ENCODE measurements at places on chromosomes 2 and 18.

DNA sequence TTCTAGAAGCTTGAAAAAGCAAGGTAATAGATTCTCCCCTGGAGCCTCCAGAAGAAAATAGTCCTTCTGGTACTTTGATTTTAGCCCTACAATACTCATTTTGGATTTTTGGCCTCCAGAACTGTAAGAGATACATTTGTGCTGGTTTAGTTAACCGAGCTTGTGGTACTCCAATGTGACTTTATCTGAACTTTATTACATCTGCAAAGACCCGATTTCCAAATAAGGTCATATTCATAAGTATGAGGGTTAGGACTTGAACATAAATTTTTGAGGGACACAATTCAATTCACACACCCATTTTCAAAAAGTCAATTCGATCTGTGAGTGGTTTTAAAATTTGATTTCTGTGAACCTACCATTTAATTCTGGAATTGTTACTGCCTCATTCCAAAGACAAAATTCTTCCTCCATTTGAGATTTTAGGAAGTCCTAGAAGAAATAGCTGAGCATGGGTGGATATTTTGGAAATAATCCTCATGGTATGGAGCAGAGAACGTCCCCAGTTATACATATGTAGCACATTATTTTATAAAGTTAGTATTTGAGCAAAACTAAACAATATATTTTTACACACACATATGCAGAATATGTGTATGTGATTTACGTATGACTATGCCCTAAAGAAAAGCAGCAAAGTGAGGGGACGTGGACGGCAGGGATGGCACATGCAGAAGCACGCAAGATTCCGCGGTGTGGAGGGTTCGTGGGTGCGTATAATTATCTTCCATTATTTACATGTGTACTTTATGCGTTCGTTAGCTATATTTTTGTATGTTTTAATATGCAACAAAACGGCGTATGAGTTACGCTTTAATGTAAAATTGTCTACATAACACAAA lies 905 bp upstream of the NUP35 start:
- no peak for DNase-seq

DNA sequence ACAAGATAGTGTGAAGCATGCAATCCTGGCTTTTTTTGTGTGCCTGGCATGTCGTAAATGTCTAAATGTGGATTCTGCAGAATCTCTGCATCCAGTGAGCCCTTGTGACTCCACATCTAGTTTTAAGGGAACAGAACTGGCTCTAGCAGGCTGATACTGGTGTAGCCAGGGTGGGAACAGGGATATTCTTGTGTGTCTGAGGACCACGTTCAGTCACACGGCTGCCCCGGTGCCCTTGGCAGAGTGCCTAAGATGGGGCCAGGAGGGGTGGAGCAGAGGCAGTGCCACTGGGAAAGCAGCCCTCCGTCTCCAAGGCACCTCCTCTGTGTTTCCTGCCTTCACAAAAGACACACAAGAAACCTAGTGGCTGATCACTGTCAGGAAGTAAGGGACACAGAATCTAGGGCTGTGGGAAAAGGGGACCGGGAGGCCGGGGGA lies 91.5 kb upstream of the PARD3B start:
- no peak for DNase-seq

- no peak for DNase-seq
Observed at GRCh38 chr18:57518533-57518932, 68.0 kb downstream of the FECH start.

DNA sequence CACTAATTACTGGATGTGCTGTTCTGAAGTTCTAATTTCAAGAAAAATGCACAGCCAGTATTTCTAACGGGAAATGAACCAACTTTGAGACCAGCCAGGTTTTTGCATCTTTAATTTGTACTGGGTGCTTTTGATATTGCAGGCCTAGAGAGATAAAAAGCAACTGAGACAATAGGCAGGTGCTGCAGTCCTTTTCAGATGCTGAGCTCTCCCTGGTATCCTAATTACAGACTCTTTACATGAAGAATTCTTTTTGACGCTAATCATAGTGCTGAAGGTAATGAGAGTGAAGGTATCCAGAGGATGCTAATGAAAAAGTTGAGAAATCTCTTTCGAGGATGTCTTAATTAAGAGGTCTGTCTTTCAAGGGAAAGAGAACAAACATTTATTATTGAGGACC lies 85.1 kb downstream of the SERPINB8 start:
- DNase-seq: no peak

DNA sequence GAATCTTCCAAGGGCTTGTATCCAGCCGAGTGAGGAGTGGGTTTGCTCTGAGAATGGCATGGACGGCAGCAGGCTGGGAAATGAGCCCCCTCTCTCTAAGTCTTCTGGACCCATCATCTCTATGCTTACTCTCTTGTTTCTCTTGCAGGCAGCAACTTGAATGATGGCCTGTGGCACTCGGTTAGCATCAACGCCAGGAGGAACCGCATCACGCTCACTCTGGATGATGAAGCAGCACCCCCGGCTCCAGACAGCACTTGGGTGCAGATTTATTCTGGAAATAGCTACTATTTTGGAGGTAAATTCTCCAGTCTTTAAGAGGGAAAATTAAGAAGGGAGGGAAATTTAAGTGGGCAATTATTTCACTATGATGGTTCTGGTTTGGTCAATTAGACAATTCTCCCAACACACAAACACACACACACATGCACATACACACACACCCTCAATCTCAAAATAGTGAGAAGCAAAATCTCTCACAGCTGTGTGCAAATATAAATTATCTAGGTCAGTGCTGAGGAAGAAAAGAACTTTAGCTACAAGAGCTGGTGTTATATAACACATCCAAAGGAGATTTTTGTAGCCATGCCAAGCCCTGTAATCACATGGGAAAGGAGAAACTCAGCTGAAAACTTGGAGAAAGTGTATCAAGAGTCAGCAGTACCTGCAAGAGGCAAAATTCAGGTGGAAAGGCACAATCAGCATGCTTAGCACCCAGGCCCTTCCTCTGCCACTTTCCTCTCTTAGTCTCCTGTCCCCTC lies 499.2 kb downstream of the CNTNAP5 start:
- no peak for DNase-seq

GRCh38 chr18:41461114-41461513 lies 493.9 kb upstream of the PIK3C3 start:
- no peak for DNase-seq

- no peak for DNase-seq
Observed at GRCh38 chr18:3179430-3180089, 40.2 kb downstream of the MYOM1 start.

- no peak for DNase-seq
Observed at GRCh38 chr2:36168115-36168514, 187.5 kb upstream of the CRIM1 start.
